ENCODE measurements at places on chromosomes 2 and 18. TPM values are rescaled to one million over a fixed set of nuclear protein-coding genes. Genes with fewer than 3 reads are reported as not detected.
A peak's percentile ranks its signal among the peaks of the same experiment; 100 is the strongest.

Gene TMEM185B
- 17.2 TPM for total RNA-seq

Gene KATNAL2
- total RNA-seq, result 9.6 TPM

GRCh38 chr2:197158591-197159550, 151.7 kb downstream of the ANKRD44 start:
- no peak for DNase-seq

GRCh38 chr2:11637546-11637945, 32.4 kb downstream of the NTSR2 start:
- no peak for DNase-seq

- DNase-seq, result no peak
Measured at GRCh38 chr18:370751-371608, 103.1 kb upstream of the THOC1 start.

Gene RAB1A
- 96.1 TPM for total RNA-seq

- peak; percentile 62 for DNase-seq
Measured at GRCh38 chr2:58479535-58480140, 238.5 kb upstream of the FANCL start.

DNA sequence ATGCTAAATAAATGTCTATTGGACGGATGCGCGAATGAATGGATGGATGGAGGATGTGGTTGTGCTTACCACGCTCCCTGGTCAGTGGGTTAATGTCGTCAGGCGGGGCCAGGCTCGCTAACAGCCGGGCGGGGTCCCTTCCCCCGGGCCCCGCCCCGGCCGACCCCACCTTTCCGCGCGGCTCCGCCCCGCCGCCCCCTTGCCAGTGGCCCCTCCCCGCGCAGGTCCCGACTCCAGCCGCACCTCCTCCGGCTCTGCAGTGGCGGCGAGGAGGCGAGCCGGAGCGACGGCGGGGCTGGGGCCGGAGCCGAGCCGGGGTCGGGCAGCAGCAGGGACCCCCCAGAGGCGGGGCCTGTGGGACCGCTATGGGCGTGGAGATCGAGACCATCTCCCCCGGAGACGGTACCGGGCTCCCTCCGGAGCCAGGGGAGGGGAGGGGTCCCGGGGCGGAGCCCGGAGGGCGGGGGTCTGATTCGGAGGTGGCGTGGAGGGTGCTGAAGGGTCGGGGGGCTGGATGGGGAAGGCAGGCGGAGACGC, at the start of gene FKBP1B:
FKBP1B (plus strand) TSS at position 257 of the 537 bp plus-strand sequence; CDS start at position 366, 109 bp downstream.
- peak; percentile 79 for DNase-seq

Gene NEURL3
- total RNA-seq, result 0.30 TPM

DNA sequence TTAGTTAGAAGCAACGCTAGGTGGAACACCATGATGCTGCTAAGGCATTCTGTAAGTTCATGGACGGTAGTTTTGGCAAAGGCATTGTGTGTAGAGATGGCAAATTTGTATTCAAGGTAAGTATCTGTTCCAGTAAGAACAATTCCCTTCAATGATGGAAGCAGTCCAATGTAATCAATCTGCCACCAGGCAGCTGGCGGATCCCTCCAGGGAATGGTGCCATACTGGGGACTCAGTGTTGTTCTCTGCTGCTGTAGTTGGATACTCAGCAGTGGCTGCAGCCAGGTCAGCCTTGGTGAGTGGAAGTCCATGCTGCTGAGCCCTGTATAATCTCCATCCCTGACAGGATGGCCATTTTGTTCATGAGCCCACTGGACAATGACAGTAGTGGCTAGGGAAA, 62.8 kb downstream of the ARL6IP6 start:
- peak; percentile 57 for DNase-seq

GRCh38 chr2:232133078-232133477, 171.6 kb downstream of the DIS3L2 start:
- no peak for DNase-seq

- no peak for DNase-seq
Measured at GRCh38 chr2:228082571-228082970, 98.9 kb downstream of the SPHKAP start.

- no peak for DNase-seq
Measured at GRCh38 chr2:74105413-74105812, 42.3 kb downstream of the BOLA3 start.

Gene GCKR
- total RNA-seq, result 0.20 TPM

GRCh38 chr2:15638720-15639119, 47.1 kb downstream of the DDX1 start:
- no peak for DNase-seq

DNA sequence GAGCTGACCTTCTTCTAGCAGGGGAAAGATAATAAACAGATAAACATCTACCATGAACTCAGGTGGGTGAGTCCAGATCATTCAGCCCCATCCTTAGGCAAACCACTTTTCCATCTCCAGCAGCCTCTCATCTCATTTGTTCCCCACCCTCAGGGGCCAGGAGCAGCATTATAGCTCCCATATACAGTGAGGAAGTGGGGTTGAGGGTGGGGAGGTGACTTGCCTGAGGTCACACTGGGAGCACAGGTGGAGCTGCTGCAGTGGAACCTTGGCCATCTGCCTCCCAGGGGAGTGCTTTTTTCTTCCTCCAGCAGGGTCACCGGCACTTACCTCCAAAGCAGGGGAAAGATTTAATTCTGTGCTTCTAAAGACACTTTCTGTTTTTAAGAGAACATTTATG, 212.5 kb upstream of the SMAD2 start:
- DNase-seq, result no peak

DNA sequence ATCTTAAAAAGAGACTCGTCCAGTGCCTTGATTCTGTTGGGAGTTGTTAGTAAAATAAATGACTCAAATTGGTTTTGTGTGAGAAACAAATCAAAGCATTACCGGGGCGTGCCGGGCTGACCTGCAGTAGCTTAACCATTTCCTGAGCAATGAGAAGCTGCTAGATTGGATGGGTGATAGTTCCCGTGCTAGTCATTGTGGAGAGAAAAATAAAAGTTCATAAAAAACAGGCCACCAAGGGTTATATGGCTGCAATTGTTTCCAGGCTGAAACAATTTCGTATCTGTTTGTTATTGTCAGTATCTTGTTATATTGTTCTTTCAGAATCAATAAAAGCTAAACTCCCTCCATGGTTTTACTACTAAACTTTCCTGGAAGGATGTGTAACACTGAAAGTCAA, 314.4 kb downstream of the MTX2 start:
- no peak for DNase-seq

GRCh38 chr2:220555961-220556630, 928.7 kb downstream of the SLC4A3 start:
- DNase-seq, result no peak

DNA sequence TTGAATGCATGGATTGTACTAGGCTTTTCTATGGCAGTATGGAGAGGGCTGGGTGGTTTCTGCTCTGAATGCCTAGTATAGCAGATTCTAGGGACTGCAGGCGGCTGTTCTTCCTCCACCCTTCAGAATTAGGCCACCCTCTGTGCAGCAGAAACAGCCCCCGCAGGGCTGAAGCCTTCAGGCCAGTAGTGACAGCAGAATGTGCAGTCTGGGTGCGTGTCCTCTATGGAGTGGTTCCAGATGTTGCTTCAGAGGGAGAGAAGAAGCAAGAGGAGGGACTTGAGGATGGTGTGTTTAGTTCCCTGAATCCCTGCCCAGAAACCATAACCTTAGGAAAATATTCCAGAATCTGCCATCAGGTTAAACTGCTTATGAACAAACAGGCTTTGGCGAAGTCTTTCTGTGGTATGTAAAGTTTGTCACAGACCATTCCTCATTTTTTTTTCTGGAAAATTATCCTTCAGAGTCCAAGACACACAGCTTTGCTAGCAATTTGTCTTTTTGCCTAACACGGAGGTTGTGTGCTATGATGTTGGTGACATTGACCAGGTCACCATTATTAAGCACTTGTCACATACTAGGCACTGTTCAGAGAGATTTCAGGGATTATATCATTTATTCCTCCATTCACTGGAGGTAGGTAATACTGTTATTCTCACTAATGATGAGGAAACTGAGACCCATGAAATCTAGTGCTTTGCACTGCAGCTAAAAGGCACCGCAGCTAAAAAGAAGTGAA, 21.1 kb downstream of the CASP10 start:
- DNase-seq, result no peak

Gene RNF125
- 4.1 TPM for total RNA-seq

Gene TRIM43
- total RNA-seq, result not detected

DNA sequence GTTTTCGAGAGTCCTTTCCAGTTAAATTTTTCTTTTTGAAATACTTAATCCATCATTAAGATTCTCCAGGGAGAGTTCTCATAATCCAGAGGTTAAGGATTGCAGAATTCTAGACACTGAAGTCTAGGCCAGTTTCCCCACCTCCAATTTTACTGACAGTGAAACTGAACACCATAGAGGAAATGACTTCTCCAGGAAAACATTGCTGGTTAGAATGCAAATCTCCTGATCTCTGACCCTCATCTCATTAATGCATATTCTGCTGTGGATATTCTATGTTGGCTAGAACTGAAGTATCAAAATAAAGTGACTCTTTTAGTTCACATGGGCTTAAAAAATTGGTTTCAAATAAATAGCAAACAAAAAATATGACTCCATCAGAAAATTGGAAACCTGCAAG, 105.8 kb upstream of the UGP2 start:
- no peak for DNase-seq

DNA sequence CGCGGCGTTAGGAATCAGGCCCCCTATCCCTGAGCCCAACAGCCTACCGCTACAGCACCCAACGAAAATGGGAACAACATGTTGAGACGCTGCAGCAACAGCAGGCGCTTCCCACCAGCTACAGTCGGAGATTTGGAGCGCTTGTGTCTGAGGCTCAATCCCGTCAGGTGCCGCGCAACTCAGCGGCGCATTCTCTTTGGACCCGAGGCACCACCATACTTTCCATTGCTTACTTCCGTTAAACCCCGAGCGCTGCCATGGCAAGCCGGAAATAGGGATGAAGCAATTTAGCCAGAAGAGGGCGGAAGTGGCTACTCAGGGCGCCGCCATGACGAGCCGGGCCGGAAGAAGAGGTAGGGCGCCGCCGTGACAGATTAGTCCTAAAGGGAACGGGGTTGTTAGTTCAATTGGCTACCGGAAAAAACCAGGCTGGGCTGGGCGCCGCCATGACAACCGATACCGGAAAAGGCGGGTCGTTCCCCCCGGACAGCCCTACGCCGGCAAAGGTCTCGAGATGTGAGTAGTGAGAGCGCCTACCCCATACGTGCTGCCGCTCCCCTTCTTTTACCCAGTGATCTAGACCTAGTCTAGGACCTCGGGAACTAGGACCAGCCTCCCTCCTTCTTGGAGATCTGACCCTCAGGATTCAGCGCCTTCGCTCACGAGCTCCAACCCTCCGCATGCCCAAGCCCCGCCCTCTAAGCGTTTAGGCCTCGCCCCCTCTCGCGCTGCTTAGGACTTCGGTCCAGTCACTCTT, at the start of gene CHCHD5:
CHCHD5 (plus strand) TSS at position 476 of the 757 bp plus-strand sequence; CDS start at position 515, 39 bp downstream.
- peak; percentile 94 for DNase-seq

DNA sequence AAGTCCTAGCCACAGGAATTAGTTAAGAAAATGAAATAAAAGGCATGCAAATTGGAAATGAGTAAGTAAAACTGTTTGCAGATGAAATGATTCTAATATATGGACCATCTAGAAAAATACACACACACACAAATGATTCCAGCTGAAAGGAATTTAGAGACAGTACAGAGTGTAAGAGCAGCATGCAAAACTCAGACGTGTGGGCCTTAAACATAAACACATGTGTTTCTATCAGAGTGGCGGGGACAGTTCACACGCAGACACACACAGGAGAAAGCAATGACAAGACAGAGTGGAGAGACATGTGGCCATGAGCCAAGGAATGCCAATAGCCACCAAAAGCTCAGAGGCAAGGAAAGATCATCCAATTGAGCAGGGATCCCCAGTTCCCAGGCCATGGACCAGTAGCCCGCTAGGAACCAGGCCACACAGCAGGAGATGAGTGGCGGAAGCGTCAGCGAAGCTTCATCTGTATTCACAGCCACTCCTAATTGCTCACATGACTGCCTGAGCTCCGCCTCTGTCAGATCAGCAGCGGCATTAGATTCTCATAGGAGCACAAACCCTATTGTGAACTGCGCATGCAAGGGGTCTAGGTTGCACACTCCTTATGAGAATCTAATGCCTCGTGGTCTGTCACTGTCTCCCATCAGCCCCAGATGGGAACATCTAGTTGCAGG, 155.4 kb downstream of the ARL4C start:
- DNase-seq, result no peak

GRCh38 chr2:217662984-217663602, 339.7 kb downstream of the TNS1 start:
- DNase-seq, result no peak

GRCh38 chr2:9333591-9334171, 89.6 kb downstream of the ITGB1BP1 start:
- peak; percentile 47 for DNase-seq

- no peak for DNase-seq
Measured at GRCh38 chr2:126723281-126723815, 67.4 kb downstream of the GYPC start.

GRCh38 chr2:21289989-21290388, 166.2 kb downstream of the TDRD15 start:
- no peak for DNase-seq

Gene RTP5
- 5.3 TPM for total RNA-seq

DNA sequence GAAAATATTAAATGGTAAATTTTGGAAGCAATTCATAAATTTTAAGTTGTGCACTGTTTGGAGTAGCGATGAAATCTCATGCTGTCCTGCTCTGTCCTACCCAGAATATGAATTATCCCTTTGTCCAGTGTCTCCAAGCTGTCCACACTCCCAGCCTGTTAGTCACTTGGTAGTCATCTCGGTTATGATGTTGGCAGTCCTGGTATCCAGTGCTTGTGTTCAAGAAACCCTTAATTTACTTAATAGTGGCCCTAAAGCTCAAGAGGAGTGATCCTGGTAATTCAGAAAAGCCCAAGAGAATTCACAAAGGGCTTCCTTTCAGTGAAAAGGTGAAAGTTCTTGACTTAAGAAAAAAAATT, 71.8 kb upstream of the STAM2 start:
- no peak for DNase-seq

Gene GPAT2
- total RNA-seq, result 0.79 TPM

Gene BCL2
- total RNA-seq, result 34.4 TPM

DNA sequence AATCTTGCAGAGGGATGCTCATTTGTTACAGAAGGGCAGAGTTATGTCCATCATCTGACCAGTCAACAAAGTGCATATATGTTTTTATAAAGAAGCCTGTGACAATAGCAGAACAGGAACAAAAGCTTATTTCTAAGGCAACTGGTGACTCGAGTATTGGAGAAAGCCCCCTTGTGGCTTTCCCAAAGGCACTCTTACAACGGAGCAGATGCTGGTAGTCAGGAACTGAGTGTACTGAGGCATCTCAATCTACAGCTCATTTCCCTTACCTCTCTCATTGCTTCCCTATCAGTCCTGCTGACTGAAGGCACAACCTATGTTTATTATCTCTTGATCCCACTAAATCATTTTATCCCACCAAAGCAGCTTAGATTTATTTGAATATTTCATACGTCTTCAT, 557.1 kb upstream of the CHAC2 start:
- peak; percentile 5 for DNase-seq

DNA sequence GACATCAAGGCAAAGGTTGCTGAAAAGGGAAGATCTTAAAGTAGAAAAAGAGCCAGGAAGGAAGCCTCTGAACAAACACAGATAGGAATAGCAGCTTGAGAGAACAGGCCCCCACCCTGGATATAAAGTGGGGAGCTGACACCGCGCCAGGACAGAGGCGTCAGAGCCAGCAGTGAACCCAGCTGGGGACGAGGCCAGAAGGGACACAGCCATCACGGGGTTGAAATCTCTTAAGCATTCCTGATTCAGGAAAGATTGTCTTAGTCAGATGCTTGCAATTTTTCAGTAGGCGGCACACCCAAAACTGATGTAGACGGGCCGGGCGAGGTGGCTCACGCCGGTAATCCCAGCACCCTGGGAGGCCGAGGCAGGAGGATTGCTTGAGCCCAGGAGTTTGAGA, 93.8 kb upstream of the PHLPP1 start:
- no peak for DNase-seq

- no peak for DNase-seq
Measured at GRCh38 chr18:13179566-13180113, 38.9 kb upstream of the LDLRAD4 start.

Gene MYO3B
- total RNA-seq, result 0.61 TPM

GRCh38 chr2:172484253-172484652, 56.9 kb downstream of the ITGA6 start:
- DNase-seq, result peak; percentile 67

Measured in spinal cord (tissue), 10 donors.